ENCODE measurements at places on chromosomes 3 and 15.

GRCh38 chr3:106068795-106069194 is 200.0 kb upstream of the CBLB start:
- no peak for DNase-seq

DNA sequence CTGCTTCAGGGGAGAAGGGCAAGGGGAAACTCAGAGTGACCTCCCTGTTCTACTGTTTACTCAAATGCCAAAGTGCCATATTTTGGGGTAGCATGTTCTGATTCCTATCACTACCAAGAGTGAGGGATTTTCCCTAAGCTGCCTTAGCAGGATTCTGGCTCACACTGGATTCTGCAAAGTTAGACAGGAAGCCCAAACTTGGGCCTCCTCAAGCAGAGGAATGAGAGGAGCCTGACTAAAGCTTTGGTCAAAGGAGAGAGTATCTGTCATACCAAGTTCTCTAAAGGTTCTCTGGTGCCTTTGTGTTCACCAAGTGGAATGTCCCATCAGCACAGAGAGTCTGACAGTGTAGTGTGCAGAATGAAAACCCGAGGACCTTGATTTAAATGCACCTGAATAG is 8.8 kb upstream of the RARB start:
- no peak for DNase-seq

DNA sequence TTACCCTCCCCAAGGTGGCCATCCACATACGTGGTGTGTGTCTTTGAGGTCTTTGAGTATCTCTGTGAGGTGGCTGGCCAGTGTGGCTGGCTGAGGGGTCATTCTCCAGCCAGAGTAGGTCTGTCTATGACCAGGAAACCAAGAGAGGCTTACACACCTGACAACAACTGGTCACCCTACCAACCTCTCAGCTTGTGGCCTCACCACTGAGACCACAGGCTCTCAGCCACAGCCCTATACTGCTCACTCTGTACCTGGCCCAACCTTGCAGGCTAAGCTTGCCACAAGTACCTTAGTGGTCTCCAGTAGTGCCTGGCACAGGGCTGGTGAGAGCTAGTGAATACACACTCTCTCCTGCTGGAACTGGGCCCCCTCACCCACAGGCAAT is 5.1 kb downstream of the HEMK1 start:
- DNase-seq, result no peak

GRCh38 chr3:142586803-142587406 is 8.4 kb upstream of the ATR start:
- peak; percentile 92 for DNase-seq

DNA sequence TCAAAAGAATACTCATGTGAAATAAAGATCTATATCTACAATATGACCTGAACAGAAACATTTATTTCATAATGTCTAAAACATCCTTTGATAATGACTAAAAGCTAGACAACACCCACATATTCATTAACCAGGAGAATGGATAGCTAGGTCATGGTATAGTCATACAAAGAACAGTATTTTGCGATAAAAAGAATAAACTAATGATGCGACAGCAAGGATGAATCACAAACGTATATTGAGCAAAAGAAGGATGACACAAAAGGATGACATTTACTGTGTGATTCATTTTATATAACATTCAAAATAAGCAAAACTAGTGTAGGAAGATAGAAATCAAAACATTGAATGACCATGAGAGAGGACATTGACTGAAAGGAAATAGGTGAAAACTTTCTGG is 1233.1 kb downstream of the OTOL1 start:
- no peak for DNase-seq

DNA sequence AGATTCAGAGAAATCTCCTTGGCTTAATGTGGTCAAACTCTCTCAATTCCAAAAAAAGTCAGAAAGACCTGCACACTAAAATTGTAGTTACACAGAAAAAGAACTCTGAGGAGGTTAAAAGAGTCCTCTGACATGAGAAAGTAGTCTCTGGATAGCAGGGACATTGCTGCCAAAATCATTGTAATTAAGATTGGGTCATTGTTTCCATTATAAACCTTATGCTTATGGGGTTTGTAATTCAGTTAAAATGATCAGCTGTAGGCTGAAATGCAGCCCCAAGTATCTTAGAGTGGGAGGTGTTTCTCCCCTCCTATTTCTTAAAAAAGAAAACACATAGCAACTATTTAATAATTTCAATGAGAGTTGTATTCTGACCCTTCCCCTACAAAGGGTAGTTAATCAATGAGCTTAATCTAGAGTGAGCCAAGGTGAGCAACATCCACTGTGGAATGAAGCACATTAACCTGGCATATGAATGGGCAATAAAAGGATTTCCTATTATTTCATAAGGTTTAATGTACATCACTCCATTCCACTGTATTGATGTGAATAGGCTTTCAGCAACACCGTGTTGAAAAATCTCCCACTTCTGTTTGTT is 406.9 kb downstream of the TIGIT start:
- DNase-seq, result no peak

DNA sequence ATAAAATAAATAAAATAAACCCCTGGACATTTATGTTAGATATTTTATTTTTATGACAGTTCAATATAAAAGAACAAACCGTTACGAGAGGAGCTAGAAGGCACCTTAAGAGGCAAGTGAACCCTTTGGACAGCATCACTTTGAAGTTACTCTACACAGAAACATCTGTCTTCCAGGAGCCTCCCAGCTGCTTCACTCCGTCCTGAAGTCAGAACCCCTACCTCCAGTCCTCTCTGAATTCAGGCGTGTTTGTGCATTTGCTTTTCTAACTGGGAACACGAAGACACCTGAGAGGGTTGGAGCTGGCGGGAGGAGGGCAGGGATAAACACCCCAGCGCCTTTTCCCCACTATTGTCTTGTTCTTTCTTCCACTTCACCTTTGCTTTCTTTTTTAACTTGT is 46.2 kb downstream of the CMTM7 start:
- DNase-seq, result no peak

GRCh38 chr3:21331321-21331720 is 419.7 kb downstream of the ZNF385D start:
- no peak for DNase-seq

DNA sequence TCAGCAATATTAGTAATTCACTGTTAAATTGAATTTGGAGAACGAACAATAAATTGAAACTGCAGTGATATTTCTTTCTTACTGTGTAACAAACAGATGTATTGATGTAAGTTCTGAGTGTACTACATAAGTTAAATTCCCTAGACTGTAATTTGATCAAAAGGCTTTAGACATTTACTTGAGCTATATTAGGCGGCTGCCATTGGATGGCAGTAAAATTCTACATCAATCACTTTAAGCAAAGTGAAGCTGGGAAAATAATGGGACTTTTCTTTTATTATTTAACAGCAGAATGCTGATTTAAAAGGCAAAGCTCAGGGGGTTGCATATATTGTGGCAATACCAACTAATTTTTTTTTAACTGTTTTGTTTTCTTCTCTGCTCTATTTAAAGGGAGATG is 212.6 kb upstream of the PLSCR5 start:
- DNase-seq, result peak; percentile 1

DNA sequence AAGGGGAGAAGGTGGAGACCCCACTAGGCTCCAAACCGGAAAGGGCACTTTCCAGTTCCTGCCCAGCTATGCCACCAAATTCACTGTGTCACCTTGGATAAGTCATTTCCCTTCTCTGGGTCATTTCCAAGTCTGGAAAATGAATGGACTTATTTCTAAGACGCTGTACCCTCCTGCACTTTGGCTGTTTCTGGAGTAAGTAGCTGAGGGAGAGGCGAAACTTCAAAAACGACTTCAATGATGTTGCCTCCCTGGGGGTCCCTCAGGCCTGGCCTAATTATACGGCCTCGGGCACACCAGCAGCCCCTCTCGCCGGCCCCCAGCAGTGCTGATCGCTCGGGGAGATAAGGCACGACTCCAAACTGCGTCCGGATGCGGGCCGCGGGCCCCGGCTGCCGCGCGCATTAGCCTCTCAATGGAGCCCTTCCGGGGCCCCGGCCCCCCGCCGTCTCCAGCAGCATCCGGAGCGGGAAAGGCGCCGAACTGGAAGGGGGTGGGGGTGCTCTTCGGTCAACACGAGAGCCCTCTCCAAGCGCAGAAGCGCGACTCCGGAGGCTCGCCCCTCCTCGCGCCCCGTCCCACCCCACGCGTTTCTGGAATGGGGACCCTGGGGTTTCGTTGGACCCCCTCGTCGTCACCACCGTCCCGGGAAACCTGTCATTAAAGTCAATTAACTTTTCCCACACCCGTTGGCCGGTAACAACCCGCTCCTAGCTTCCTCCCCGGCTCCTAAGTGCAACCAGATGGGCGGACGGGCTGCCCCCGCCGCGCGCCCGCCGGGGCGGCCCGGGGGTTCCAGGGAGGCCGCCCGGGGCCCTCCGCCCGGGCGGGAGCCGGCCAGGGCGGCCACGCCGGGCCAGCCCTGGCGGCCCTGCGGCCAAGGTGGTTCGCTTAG is 4.8 kb downstream of the HES1 start:
- DNase-seq, result peak; percentile 72

DNA sequence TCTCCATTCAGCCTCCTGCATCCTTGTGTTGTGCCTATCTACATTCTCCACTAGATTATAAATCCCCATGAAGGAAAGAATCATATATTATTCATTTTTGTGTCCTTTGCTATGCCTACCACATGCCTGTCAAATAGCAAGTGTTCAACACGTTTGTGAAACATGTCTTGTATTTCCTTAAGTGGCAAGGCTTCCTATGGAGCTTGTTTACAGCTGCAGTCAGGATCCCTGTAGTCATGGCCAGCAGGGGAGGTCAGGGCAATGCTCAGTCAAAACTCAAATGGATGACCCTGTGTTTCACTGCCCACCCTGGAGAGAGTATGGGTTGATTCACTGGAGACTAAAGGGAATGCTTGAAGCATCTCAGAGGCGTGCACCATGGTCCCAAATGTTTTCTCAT is 191.7 kb upstream of the ATP11B start:
- DNase-seq, result no peak

DNA sequence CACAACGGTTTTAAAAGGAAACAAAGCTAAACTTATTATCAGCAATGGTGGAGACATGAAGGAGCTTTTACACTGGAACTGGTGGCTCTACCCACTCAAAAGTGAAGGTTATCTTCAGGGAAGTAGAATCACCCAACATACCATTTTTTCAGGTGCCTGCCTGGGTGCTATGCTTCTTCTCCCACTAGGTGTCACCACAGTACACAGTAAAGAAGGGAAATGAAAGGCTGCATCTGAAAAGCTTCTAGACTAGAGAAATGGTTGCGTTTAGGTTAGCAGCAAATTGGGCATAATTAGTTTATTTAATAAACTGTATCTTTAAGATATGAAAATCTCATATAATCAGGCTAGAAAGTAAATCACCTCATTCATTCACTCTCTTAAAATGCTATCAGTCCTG is 47.0 kb upstream of the SELENOK start:
- DNase-seq, result peak; percentile 75

- peak; percentile 56 for DNase-seq
These were observed 12.8 kb downstream of the UBR1 start for GRCh38 chr15:43093026-43093425.

DNA sequence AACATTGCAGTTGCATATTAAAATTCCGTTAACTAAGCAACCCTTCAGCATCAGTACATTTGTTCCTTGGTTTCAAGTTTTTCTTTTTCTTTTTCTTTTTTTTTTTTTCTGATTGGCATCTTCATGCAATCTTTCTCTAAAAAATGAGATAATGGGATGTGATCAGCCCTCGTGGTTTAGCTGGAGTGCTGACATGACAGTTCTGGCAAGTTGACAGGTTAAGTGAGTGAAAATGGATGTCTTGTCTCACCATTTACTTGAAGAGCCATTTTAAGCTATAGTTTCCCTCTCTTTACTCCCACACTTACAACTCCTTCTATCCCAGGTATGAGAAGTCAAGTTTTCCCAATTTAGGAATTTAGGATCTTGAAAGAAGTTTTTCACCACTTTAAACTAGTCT is 495.2 kb downstream of the ROBO2 start:
- DNase-seq, result no peak

DNA sequence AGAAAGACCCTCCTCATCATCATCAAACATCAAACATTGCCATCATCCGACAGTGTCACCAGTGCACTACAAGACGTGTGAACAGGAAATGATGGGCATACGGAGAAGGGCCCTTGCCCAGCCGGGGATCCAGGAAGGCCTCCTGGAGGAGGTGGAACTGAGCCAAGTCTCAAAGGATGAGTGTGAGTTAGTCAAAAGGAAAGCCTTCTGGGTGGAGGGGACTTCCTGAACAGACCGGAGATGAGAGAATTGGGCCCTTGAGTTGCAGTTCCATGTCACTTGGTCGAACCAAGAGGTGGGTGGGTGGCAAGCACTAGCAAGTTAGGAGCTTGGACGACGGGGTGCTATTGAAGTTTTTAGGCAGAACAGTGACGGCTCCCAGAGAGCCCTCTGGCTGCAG is 8.5 kb downstream of the SEMA4B start:
- DNase-seq, result no peak

- no peak for DNase-seq
These were observed 240.7 kb downstream of the TBC1D5 start for GRCh38 chr3:17501745-17502144.

Measured in hematopoietic multipotent progenitor cell treated with erythropoietin and hydrocortisone succinate and interleukin-3 and kit ligand, for 6 days (in vitro differentiated cells).